ENCODE measurements at places on chromosomes 7 and 10.

- peak; percentile 42 for DNase-seq
Observed at GRCh38 chr10:91163869-91164474, 56.5 kb upstream of the PCGF5 start.

- DNase-seq: no peak
Observed at GRCh38 chr10:129881641-129882040, 82.4 kb downstream of the EBF3 start.

DNA sequence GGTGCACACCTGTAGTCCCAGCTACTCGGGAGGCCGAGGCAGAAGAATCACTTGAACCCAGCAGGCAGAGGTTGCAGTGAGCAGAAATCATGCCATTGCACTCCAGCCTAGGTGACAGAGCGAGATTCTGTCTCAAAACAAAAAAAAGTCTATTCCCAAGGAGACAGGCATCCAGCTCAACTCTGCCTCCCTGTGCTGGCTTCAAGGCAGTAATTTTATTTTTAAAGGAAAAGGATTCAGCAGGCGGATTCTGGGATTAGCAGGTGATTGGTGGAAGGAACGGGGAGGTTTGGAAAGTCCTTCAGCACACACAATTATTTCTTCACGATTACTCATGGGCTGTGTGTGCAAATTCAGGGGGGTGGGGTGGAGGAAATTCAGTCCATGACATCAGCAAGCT lies 242.9 kb downstream of the PAXIP1 start:
- no peak for DNase-seq

DNA sequence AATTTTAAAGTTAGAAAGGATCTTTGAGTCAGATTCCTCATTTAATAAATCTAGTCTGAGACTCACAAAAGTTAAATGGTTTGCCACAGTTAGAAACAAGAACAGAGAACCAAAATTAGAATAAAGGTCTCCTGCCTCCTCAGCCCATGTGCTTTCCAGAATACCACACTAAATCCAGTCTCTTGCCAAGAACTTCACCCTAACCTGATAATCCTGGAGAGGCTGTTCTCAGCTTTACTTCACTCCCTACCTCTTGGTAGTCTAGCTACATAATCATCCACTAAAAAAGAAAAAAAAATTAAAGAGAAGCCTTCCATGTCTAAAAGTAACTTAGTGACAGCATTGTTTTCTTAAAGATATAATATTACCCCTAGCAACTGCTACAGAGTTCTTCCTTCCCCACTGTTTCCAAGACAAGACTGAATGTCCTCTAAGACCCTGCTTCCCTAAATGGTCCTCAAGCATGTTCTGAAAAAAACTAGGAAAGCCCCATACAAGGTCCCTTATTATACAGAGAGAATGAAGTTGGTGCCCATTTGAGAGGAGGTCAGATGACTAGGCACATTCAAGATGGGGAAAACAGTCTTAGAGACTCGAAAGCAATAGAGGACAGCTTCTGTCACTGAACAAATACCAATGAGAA lies 56.8 kb downstream of the ZNF438 start:
- DNase-seq: no peak

DNA sequence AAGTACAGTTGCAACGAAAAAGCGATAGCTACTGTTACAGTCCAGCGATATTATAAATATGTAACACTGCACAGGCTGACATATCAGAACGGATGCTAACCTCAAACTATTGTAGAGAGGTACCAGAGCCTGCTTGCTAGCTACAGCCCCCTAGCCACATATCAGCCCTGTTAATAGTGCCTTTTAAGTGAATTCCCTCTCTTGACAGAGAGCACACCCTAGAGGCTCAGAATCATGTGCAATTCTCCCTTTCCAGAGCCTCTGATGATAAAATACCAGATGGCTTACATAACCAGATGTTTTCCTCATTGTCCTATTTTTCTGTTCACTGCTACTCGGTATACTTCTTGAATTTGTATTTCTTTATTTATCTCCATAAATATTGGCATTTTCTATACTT lies 960.7 kb upstream of the CELF2 start:
- no peak for DNase-seq

DNA sequence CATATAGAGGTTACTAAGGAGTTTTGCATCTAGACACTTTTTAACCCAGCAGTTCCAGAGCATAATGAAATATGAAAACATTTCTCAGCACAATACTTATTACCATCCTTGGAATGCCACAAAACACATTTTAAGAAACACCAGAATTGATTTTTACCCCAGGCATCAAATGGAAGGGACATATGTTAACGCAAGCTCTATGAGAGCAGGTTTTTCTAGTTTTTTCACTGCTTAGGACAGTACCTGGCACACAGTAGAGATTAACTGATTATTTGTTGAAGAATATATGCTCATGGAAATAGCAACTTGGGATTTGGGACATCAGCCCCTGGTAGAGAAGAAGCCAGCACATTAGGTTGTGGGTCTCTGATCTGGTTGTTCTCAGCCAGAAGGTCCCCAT lies 67.0 kb upstream of the ARID5B start:
- peak; percentile 66 for DNase-seq

DNA sequence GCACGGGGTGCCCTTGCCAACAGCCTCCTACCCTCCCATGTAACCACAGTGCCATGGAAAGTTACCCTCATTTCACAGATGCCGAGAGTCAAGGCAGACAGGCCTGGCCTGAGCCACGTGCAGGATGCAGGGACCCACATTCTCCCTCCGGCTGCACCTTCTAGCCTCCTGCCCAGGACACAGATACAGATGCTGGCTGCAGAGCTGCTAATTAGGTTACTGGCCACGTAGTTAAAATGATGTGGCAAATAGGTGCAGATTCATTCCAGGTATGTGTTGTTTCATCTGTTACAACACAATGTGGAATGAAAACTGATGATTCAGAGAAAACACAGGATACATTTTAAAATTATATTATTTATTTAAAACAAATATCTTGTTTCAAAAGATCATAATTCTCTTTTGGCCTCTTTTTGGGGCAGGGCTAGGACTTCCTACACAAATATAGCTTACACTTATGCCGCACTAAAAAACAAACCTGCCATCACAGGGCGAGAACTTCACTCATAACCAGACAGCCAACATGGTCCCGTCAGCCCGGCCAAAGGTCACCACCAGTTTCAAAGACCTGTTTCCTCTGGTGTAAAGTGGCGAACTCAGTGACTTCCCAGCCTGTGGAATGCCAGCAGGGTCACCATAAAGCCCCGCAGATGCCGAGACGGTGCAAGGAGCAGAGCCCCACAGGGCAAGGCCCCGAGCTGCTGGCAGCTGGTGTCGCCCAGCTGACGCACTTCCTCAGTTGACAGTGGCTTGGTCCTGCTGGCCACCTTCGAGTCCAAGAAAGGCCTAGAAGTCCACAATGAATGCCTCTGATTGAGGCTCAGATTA lies 83.5 kb downstream of the TNS3 start:
- peak; percentile 96 for DNase-seq

- peak; percentile 66 for DNase-seq
Observed at GRCh38 chr7:67346126-67346525, 349.5 kb downstream of the TYW1 start.

- DNase-seq: no peak
Observed at GRCh38 chr10:103680869-103681236, 174.5 kb downstream of the SH3PXD2A start.

DNA sequence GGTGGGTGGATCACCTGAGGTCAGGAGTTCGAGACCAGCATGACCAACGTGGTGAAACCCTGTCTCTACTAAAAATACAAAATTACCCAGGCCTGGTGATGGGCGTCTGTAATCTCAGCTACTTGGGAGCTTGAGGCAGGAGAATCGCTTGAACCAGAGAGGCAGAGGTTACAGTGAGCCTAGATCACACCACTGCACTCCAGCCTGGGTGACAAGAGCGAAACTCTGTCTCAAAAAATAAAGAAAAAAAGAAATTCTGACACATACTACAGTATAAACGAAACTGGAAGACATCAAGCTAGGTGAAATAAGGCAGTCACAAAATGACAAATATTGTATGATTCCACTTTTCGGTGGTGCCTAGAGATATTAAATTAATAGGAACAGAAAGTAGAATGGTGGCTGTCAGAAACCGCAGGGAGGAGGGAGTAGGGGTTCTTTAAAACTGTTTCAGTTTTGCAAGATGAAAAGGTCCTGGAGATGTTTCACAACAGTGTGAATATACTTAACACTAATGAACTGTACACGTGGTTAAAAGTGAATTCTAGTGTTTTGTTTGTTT lies 23.2 kb downstream of the PILRA start:
- DNase-seq: peak; percentile 21

DNA sequence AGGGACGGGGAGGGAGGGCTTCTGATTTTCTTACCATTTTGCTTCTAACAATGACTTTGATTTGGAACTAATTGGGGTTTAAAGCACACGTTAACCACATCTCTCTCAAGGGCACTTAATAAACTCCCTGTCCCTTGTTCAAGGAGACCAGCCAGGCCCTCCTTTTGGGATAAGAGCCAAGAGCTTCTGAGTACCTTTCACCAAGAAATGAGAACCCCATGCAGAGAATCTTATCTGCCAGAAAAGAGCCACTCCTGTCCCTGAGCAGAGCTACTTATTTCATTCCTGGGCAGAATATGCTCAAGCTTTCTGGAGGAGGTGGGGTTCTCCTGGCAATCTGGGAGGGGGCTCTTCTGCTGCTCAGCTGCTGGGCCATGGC lies 574.6 kb downstream of the GALNT17 start:
- no peak for DNase-seq

DNA sequence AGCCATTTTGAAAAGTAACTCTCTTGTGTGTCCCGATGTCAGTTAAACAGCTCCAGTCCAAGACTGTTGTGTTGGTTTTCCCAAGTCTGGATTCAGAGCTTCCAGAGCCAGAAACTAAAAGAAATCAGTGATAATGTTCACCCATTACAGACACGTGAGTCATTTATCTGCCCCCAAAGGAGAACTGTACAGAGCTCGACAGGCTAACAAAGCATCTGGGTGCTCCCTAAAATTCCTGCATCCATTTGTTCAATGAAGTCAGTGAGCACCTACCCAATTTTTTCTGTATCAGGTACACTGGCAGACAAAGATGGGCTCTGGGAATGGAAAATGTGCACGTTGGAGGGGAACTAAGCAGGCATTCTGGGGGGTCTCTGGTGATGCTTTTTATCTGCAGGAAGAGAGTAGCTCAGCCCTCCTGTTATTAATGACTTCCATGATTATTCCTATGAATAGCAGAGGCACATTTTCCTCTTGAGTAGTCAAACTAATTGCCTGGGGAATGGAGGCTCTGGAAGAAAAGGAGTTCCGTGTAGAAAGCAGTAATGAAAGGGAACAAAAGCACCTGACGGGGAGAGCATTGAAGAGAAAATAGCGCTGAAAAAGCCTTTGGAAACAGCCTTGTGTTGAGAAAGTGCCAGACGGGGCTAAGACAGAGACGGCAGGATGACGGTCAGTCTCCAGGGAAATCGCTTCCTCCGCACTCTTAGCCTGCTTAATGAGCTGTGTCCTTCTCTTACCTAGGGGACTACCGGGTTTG lies 75.3 kb downstream of the GAD2 start:
- no peak for DNase-seq

- no peak for DNase-seq
Observed at GRCh38 chr7:26195867-26196657, 4.5 kb downstream of the HNRNPA2B1 start.

- peak; percentile 62 for DNase-seq
Observed at GRCh38 chr10:112716076-112716475, 234.0 kb upstream of the TCF7L2 start.

DNA sequence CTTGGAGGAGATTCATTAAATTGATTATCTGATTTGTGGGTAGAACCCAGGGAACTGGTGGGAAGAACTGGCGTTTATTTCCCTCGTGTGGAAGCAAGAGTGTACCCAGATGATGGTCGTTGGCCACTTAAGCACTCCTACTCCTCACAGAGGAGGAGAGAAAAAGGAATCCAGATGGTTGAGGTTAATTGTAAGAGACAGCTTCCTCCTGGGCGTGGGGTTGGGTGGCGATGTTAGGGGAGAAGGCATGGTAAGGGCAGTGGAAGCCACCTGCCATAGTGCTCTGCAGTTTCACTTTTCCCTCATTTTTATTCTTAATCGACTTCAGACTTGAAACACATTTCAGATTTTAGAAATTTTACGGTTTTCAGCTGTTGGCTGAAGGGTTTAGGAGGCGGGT lies 104.1 kb downstream of the DOCK1 start:
- no peak for DNase-seq

GRCh38 chr10:125584954-125585353 lies 98.0 kb downstream of the TEX36 start:
- no peak for DNase-seq

DNA sequence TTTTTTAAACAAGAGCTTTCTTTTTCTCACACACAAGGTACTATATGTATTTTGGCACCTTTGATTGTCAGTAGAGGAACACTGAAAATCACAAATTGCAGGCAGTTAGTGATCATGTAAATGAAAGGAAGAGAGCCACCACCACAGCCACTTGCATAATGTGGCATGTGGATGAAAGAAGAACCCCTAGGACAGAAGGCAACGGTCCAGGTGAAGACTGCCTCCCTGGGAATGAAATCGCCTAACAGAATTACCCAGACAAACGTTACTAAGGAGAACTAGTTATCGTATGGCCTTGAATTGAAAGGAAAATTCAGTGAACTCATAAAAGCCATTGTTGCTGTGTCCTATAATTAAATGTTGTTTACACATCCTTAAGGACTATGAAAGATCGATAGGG lies 41.2 kb upstream of the PTPRZ1 start:
- no peak for DNase-seq

DNA sequence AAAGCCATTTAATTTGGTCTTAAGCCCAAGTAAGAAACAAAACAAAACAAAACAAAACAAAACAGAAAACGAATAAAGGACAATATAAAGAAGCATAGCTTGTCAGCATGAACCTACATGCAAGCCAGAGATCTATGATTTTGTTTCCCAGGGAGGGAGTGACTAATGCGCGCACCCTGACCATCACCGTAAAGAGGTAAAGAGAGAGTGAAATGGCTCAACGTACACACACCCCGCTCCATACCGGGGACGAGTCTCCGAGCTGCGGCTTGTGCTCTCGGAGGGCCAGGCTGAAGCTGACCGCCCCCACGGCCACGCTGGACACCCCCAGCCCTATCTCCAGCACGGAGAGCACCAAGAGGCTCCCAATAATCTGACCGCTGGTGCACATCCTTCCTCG lies 1.1 kb downstream of the TMEM196 start:
- no peak for DNase-seq

DNA sequence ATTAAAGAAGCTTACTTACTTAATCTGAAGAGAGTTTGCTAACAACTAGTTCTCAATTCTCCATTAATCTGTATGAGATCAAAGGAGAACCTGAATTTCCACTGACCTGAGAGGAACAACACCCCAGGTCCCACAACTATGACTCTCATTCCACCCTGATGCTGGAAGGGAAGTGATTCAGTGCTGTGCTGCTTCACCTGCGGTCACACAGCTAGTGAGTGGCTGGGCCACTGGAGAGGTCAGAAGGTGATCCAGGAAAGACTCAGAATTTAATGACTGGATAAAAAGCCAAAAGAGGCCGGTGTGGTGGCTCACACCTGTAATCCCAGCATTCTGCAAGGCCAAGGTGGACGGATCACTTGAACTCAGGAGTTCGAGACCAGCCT lies 23.6 kb downstream of the SORBS1 start:
- DNase-seq: peak; percentile 8

- no peak for DNase-seq
Observed at GRCh38 chr10:121121462-121121861, 270.3 kb downstream of the WDR11 start.
